ENCODE measurements at places on chromosomes 7 and 10.

GRCh38 chr7:19522486-19522885 is 186.4 kb downstream of the POLR1F start:
- peak; percentile 95 for DNase-seq

GRCh38 chr7:155744971-155745683 is 67.1 kb downstream of the SHH start:
- DNase-seq: no peak

DNA sequence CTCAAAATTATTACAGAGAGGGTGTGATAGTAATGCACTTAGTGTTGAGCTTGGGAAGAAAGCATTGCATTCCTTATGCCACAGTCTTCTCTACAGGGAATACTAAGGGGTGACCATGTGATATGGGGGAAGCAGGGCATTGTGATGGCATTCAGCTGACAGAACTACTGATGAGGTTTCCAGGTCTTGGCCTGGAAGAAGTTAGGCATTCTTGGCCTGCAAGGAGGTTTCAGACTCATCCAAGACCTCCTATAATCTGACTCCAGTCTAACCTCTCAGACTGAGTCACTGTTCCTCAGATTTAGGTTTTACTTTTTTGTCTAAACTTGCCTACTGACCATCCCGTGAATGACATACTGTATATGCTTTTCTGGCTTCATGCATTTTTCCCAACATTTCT is 7.9 kb downstream of the STMP1 start:
- DNase-seq: peak; percentile 89

DNA sequence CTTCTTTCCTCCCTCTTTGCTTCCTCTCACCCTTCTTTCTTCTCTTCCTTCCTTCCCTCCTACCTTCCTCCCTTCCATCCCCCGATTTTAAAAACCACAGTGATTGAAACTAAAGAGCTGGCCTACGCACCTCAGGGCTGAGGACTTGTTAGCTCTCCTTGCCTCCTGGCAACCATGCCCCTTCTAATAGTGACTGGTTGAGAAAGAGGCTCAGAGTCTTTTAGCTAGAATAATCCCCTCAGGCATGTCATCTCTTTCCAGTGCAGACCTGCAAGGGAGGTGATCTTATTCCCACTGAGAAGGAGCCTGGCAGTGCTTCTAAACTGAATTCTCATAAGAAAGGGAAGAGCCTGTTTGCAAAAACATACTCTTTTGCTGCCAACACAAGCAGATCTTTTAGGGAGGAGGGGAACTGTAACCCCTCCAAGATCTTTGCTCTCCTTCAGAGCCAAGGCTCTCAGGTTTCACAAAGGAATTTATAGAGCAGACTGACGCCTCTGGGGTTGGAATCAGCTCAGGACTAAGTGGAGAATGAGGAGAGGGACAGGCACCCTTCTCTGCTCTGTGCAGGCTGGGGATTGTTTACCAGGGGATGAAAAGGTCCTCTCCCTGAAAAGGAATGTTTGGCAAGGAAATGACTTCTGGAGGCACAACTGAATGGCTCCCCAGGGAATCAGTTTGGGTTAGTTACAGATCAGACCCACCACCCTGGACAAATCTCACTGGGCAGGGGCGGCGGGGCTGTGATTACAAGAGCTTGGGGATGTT is 9.4 kb upstream of the ANKRD1 start:
- peak; percentile 77 for DNase-seq

GRCh38 chr10:131685576-131685975 is 215.2 kb upstream of the PPP2R2D start:
- DNase-seq: no peak

DNA sequence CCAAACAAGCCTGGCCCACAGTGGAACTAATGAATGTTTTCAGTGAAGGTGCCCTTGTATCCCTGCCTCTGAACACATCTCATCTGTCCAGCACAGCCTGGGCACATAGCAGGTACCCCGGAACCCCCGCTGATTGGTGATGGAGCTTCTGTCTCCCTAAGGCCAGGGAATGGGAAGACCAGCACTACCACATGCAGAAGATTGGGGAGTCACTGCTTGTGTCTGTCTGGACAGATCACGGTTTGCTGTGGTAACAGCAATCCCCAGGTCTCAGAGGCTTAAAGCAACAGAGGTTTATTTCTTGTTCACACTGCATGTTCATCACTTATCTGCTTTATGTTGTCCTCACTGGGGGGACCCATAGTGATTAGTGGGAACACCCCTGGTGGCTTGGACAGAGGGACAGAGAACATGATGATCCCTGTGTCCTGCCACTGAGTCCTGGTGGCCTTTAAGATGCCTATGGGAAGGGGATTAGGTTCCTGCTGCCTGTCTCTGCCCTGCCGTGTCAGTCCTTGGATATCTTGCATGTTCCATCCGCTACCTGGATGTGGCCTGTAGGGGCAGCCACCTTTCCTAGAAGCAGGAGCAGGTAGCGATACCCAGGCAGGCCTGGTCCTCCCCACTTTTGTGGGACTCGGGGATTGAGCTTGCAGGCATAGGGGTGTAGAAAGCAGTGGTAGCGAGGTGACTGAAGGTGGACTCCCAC is 3.6 kb downstream of the TSPAN14 start:
- no peak for DNase-seq

- DNase-seq: no peak
Measured at GRCh38 chr10:22500656-22501340, 155.5 kb downstream of the SPAG6 start.

- no peak for DNase-seq
Measured at GRCh38 chr10:109726473-109726872, 196.8 kb downstream of the XPNPEP1 start.

DNA sequence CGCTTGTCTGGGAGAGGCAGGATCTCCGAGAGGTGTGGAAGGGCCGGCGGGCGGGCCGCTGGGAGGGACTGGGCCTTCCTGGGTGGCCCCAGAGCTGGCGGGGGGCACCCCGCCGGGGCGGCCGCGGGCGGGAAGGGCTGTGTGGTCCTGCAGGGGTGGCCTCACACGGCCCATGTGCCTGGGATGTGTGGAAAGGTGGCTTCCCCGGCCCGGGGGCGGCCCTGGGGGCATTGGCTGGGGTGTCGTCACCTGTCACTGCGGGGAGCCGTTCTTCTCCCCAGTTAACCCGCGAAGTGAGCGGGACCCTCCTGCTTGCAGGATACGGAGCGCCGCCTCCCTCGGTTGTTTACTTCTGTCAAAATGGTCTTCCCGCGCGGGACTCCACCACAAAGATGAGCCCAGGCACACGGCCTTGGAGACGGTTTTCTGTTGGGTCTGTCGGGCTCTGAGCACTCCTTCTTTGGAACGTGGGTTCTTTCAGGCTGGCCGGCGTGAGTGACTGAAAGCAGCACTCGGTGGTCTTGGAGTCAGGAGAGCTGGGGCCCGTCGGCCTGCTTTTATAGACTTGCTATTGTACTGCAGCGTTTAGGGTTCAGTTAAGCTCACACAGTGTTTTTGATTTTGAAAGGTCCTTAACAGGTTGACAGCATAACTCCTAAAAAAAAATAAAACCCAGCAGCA is 700 bp downstream of the SMC3 start:
- DNase-seq: no peak

DNA sequence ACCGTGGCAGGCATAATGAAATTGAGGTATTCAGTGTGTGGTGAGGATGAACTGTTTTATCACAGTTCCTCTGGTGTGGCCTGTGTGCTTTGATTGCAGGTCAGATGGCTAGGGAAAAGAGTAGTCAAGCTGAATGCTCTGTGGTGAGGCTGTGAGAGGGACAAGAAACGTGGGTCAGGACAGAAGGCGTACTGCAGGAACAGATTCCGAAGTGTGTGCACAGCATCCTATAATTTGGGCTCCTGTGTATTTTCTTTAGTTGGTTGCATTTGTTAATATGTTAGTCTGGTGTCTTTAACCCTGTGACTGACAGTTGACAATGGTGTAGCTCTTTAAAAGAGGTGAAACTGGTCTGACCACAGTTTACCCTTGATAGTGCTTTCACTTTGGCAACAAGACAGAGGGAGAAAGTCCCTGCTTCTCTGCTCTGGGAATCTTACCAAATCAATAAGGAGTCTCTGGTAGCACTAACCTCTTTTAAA is 76.5 kb downstream of the AUTS2 start:
- DNase-seq: no peak

DNA sequence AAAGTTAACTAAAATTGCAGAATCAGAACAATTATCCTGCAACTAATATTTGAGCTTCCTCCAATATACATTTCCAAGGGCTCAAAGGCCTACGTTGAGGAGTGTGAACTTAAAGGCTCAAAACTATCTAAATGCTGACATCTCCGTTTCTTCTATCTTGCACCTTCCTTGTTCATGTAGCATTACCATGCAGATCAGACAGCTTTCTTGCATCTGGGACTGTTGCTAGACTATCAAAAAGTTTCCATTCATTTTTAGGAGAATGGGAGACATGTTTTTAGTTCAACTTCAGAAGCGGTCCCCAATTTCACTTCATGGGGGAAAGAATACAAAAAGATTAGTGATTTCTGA is 2.9 kb downstream of the ANKRD1 start:
- no peak for DNase-seq

DNA sequence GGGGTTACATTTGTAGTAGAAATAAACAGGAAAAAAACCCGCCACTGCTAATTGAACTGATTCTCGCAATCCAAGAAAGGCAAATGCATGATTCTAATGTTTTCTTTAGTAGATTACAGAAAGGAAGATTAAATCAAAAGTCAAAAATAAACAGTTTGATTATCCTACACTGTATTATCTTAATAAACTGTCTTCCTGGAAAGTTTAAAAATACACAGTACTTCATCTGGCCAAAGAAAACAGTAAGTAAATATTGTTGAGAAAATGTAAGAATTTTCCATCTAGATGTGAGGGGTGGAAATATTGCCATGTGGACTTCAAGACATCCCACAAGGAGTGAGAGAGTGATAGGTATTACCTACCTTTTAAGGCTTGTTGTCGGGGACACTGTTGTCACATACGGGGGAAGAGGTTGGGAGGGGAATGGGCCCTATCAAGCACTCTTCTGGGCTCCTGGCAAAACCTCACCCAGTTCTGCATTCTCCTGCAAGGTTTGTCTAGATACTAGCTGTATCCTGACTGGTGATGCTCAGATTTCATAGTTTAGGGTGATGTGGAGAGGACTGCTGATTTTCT is 17.8 kb downstream of the GRK5 start:
- DNase-seq: no peak

DNA sequence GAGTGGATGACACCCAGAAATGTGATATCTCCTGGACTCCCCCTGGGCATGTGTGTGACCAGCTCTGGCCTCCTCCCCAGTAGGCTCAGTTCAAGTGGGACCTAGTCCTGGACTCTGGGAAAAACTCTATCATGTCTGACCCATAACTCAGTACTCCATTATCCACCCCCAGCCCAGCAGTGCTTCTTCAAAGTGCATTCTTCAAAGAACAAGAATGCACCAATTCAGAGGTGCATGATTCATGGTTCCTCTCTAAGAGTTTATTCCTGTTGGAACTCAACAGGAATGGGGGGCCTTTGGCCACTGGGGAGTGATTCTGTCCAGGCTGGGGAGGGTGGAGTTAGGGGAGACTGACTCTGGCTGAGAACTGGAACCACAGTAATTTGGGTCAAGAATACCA is 173.6 kb upstream of the CXCL12 start:
- no peak for DNase-seq

DNA sequence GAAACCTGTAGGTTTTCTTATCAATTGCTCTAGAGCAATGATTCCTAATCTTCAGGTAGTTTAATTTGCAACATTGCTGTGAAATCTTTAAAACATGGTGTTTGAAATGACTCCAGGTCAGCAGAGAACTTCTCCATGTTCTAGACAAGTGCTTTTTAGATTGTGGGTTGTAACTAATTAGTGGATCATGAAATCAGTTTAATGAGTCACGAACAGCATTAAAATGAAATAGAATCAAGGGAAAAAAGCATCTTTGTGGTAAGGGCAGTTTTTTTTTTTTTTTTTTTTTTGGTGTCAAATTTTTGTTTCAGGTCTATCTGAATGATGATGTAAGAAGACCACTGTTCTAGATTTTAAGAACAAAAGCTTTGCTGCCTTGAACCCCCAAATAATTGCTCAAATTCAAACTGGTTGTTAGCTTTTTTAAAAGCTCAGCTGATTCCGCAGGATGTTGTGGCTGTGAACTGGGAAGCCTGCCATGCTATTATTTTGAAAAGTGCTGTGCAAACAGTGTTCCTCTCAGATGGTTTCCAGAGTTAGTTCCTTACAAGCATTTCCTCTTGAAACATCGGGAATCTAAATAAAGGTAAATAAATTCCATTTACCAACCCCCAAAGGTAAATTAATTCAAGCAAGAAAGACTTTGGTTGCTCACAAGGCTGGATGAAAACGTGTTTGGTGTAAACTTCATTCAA is 13.1 kb upstream of the PDK4 start:
- DNase-seq: peak; percentile 71

DNA sequence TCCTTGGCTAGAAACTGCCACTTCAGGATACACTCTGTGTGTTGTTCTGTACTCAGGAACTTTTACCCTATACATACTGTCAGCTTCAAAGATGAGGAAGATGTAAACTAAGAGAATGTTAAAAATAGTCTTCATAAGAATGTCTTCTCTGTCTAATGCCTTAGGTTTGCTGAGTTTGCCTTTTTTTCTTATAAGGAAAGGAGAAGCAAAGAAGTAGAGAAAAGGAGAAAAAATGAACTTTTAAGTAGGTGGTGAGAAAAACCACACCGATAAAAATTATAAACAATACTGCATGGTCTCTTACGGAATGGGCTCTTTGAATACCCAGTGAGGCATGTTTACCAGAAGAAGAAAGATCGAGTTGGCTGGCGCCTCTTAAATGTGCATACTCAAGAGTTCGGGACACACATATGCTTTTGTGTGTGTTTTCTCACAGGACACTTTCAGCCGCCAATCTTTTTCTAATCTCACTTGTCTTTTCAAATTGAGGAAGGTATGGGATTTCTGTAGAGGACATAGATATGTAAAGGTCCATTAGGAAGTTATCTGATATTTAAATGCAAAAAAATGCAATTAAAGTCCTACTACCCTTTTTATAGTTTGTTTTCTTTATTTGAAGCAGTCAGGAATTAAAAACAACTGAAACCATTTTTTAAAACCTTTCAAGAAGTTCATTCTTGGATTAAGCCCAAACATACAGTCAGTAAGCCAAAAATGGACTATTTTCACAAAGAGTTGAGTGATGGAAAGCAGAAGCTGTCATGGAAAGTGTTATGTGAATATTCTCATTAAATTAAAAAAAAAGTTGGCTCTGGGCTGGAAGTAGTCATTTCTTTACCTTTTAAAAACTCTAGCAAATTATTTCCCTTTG is 100.6 kb upstream of the MDFIC start:
- peak; percentile 71 for DNase-seq

GRCh38 chr7:46155367-46155766 is 234.3 kb upstream of the IGFBP3 start:
- no peak for DNase-seq

DNA sequence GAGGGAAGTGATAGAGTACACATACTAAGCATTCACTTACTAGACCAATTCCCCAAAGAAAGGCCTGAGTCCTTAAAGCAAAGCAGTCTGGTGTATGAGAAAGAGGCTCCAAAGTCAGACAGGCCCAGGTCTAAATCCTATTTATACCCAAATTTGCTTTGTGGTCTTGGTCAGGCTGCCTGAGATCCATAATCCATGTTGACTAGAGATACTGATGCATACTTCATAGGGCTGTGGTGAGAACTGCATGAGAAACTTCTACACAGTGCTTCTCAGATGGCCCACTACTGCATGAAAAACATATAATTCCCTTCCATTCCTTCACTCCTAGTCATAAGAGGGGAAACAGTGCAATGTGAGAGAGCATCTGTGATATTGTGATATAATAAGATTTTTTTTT is 81.6 kb upstream of the SP4 start:
- DNase-seq: no peak

GRCh38 chr10:79007421-79008319 is 61.1 kb upstream of the ZMIZ1 start:
- peak; percentile 70 for DNase-seq
